Activated naive CD4-positive, alpha-beta T cell (primary cell): ENCODE measurements at places on chromosomes 11 and 22.
A peak's percentile ranks its signal among the peaks of the same experiment; 100 is the strongest.

- DNase-seq = peak; percentile 30
Measured at GRCh38 chr11:62601122-62601371, 618 bp downstream of the MTA2 start.

DNA sequence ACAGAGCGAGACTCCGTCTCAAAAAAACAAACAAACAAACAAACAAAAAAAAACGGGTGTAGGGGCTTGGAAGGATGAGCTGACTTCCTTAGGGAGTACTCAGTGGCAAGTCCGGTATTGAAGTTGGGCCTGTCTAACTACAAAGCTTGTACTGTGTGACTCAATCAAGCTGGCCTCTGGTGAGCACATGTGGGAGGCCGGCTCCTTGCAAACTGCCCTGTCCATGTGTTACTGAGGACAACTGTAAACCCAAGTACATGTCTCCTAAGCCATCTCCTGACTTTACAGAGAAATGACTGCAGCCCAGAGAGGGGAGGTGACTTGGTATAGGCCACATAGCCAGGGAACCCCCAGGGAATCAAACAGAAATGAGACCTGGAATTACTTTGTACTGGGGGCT lies 11.6 kb downstream of the RIBC2 start:
- no peak for DNase-seq

- DNase-seq = no peak
Measured at GRCh38 chr22:29458551-29458950, 20.2 kb downstream of the RFPL1 start.

DNA sequence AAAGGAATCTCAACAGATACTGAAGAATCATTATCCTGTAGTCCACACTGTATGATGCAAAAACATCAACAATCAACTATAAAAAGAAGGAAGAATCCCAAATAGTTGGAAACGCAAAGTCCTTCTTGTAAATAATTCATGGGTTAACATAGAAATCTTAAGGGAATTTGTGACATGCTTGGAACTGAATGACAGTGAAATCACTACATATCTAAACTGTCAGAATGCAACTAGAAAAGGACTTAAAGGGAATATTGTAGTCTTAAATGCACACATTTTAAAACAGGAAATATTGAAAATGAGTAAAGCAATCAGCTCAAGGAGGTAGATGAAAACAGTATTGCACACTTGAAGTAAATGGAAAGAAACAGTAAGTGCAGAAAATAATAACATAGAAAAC lies 147.6 kb upstream of the MPPED2 start:
- no peak for DNase-seq

DNA sequence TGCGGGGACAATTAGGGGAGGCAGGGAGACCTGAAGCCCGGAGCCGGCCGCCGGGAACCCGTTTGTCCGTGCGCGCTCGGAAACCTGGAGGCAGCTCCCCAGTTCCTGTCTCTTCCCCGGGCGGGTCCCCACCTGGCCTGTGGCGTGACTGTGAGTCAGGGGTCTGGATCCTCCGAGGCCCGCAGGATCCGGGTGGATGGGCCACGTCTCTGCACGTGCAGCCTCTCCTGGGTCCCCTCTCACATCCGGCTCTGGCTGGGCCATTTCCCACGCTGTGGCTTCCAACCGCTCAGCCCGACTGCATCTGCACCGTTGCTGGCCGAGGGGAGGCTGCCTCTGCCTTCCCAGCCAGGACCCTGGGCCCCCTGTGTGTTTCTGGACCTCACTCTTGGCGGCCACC lies 14.8 kb upstream of the H19 start:
- DNase-seq = no peak

GRCh38 chr11:5608808-5609207 lies 12.4 kb downstream of the TRIM6 start:
- no peak for DNase-seq

- no peak for DNase-seq
Measured at GRCh38 chr11:61297341-61297740, 2.2 kb upstream of the VWCE start.

DNA sequence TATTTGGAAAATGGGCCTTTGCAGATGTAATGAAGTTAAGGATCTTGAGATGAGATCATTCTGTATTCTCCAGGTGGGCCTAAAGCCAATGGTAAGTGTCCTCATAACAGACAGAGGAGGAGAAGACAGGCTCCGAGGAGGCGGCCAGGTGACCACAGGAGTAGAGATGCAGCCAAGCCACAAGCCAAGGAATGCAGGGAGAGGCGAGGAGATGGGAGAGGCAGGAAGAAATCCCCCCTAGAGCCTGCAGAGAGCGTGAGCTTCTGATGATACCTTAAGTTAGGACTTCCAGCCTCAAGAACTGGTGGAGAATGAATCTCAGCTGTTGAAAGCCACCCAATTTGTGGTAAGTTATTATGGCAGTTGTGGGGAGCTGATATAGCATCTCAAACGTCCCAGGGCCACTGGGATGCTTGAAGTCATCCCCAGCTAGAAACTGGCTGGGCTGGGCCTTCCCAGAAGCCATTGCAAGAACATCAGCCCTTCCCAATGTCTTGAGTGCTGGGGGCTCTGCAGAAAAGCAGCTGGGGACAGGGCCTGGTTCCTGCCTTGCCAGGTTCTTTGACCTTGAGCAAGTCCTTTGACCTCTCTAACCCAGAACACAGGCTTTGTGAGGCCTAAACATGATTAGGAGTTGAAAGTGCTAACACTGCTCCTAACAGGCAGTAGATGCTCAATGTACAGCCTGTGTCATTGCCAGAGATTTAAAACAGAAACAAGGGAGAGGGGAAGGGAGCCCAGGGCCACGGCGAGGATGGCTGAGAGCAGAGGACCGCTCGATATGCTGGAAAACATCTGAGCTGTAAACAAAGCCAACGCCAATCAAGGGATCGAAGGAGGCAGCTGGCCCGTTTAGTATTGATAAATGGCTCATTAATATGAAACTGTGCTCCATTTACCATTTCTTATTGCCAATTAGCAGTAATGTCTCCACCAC lies 632.3 kb downstream of the TBC1D22A start:
- no peak for DNase-seq

- DNase-seq = no peak
Measured at GRCh38 chr11:127506647-127507046, 506.1 kb upstream of the KIRREL3 start.

GRCh38 chr11:10453261-10453660 lies 1.8 kb upstream of the AMPD3 start:
- DNase-seq = no peak

GRCh38 chr11:71115770-71116692 lies 136.3 kb downstream of the SHANK2 start:
- DNase-seq = no peak

DNA sequence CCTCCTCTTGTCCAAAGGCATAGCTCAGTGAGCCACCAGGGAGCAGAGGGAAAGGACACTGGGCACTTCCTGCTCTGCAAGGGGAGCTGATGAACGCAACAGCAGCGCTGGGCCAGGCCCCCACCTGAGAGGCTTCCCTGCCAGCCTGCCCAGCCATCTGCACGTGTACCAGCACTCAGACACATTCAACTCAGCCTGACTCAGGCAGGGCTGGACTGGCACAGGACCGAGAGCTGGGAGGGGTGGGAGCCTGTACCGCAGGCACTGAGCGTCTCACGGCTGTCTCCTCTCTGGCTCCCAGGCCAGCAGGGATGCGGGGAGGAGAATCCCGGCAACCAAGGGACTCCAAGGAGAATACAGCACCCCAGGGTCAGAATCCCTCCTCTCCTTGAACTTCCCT lies 411.8 kb downstream of the CTTN start:
- DNase-seq = no peak

GRCh38 chr11:43979571-43980219 lies 37.3 kb downstream of the C11orf96 start:
- DNase-seq = no peak

DNA sequence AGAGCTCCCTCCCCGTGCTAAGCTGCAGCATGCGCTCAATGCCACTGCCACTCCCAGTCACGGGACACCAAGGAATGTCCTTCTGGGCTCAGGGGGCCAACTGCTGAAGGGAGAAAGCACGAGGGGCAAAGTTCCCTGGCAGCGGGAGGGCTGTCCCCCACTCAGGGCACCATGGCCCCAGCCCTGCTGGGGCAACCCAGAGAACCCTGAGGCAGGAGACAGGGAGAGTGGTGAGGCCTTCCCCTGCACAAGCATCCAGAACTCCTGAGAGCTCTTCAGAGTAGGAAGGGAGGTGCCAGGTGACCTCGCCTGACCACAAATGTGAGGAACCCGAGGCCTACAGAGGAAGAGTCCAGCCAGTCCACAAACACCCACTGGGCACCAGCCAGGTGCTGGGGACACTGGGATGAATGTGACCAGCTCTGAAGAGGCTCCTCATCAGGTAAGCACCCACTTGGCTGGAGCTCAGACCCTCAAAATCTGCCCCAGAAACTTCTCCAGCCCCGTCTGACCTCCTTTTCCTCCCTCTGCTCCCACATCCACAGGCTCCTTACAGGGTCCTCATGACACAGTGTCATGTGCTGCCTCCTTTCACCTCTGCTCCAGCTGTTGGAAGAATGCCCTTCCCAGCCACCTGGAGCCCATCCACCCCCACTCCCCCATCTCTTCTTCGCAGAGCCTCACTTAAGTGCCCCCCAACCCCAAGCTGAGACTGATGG lies 15.6 kb downstream of the GDPD5 start:
- no peak for DNase-seq

GRCh38 chr11:76186776-76187279 lies 19.5 kb downstream of the WNT11 start:
- DNase-seq = no peak

DNA sequence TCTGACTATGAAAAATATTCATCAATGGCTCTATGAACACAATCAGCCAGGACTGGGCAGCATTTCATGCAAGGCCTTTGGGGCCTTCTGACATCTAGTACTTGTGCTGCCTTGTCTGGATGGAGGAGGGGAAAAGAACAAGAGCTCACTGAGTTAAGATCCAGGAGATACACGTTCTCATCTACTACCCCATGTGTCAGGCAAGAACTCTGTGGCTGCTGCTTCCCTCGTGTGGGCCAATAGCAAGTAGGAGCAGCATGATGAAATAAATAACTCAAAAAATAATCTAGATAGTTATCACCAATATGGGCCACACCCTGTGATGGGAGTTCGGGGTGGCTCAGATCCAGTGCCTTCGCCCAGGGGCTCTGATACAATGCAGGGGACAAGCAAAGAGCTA lies 7.3 kb downstream of the KCNE3 start:
- DNase-seq = no peak

DNA sequence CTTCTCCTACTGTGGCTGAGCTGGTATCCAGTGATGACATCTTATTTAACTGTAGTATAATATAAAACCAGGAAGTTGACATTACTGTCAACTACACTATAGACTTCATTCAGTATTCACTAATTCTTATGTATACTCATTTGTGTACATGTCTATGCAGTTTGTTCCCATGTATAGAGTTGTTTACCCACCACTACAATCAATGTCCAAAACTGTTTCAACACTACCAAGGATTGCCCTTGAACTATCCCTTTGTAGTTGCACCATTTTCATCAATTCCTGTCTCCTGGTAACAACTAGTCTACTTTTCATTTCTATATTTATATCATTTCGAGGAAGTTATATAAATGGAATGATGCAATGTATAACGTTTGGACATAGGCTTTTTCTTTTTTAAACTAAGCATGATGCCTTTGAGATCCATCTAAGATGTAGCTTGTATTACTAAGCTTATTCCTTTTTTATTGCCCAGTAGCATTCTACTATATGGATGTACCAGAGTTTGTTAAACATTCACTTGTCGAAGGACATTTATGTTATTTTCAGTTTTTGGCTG lies 39.2 kb downstream of the TMEM135 start:
- no peak for DNase-seq

DNA sequence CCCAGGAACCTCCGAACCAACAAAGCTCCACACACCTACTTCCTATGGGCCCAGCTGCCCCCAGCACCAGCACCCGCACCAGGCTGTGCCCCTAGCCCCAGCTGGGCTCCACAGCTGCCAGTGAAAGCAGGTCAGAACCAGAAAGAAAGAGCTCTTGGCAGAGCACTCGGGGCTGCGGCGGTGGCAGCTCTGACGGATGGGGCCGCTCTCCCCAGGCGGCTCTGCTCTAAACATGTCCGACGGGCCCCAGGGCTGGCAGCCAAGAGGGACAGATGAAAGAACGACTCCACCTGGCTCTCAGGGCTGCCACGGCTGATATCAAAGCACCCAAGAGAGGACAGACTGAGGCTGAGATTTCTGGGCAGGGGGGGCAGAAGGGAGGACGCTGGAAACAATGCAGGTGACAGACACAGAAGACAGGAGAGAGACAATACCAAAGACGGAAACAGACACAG lies 25.7 kb downstream of the LRFN4 start:
- DNase-seq = no peak

GRCh38 chr11:14110629-14111028 lies 148.1 kb downstream of the SPON1 start:
- DNase-seq = no peak

GRCh38 chr11:17460406-17460805 lies 16.2 kb downstream of the ABCC8 start:
- no peak for DNase-seq

GRCh38 chr11:66473608-66474515 lies 6.4 kb upstream of the DPP3 start:
- no peak for DNase-seq

DNA sequence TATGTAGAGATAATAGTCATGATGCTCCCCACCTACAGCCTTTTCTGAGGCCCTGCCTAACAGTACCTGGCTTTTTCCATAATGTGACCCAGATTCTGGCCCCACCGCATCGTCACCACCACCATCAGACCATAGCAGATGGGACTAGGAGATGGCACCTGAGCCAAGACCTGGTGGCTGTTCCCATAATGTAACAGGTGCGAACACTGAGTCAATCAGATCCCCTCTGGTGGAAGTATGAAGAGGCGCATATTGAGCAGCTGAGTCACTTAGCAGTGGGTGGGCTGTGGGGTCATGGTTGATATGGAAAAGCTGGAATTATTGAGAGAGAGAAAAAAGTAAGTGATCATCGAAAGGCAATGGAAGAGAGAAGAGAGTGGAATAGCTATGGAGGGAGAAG lies 578.0 kb upstream of the CADM1 start:
- no peak for DNase-seq

- no peak for DNase-seq
Measured at GRCh38 chr11:73425108-73425507, 48.9 kb downstream of the RELT start.
